Hepatocyte (in vitro differentiated cells): ENCODE measurements at places on chromosomes 2 and 18. TPM values are rescaled to one million over a fixed set of nuclear protein-coding genes. Genes with fewer than 3 reads are reported as not detected.

GRCh38 chr2:237943395-237944094 lies 23.3 kb upstream of the UBE2F start:
- no peak for DNase-seq

DNA sequence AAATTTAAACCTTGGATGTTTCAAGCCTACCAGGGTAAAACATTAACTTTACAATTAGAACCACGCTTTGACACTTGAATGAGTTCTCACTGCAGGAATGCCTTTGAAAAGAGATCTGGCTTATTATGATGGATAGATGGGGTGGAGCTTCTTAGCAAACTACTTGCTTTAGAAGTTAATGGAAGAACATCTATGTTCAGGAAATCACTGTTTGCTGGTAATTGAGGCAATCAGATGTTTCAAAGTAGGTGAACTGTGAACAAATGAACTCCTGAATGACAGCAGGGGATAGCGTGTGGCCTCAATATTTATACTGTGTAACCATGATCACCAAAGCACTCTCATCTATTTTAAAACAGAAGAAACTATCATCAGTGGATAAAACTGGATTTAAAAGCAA lies 383.6 kb downstream of the PIK3C3 start:
- peak; percentile 29 for DNase-seq

DNA sequence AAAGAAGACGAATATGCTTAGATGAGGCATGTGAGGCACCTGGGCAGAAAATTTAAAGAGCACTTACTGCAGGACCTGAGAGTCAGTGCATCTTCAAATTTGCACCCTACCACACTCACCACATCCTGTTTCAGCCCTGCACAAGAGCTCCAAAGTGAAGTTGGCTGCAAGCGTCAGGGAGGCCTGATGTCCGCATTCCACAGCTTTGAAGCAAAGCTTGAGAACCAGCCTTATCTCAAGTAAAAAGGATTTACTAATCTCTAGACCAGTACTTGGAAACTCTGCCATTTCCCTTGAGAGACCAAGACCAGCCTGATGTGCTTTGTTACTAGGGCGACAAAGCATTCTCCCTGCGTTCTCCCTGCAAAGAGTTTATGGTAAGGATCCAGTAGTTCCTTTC lies 3.4 kb upstream of the ASNSD1 start:
- peak; percentile 64 for DNase-seq

DNA sequence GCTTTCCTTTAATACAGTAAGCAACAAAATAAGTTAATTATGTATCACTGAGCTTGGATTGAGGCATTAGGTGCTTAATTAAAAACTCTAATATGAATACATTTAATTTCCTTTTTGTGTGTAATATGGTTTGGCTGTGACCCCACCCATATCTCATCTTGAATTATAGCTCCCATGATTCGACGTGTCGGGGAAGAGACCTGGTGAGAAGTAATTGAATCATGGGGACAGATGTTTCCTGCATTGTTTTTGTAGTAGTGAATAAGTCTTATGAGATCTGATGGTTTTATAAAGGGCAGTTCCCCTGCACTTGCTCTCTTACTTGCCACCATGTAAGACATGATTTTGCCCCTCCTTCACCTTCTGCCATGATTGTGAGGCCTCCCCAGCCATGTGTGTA lies 325.4 kb upstream of the CDH7 start:
- no peak for DNase-seq

- no peak for DNase-seq
Observed at GRCh38 chr2:85713836-85714235, 19.7 kb downstream of the GNLY start.

Gene UGT1A6
- 0.64 and 0.77 TPM in 2 replicates for polyA plus RNA-seq

Gene PSTPIP2
- 10.0 and 11.9 TPM in 2 replicates for polyA plus RNA-seq
